ENCODE measurements at places on chromosomes 6 and 20.

DNA sequence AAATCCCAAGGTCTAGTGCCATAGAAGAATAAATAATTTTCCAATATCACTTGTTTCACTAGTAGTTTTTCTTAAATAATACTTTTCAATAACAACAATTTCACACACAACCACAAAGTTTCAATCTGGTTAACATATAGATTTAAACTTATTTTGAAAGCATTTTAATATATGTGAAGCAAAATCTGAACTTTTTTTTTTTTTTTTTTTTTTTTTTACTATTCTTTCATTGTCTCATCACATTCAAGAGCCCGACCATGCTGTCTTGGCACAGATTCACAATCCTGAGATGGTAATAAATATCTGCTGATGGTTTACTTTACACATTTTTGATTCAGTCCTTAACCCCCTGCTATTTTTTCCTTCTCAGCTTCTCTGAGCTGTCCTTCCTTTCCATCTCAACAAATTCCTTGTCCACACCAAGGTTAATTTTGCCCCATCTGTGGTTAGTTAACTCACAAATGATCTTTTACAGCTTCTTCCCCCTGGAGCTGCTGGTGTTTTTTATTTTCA, 262.8 kb downstream of the TMEM242 start:
- DNase-seq: no peak

DNA sequence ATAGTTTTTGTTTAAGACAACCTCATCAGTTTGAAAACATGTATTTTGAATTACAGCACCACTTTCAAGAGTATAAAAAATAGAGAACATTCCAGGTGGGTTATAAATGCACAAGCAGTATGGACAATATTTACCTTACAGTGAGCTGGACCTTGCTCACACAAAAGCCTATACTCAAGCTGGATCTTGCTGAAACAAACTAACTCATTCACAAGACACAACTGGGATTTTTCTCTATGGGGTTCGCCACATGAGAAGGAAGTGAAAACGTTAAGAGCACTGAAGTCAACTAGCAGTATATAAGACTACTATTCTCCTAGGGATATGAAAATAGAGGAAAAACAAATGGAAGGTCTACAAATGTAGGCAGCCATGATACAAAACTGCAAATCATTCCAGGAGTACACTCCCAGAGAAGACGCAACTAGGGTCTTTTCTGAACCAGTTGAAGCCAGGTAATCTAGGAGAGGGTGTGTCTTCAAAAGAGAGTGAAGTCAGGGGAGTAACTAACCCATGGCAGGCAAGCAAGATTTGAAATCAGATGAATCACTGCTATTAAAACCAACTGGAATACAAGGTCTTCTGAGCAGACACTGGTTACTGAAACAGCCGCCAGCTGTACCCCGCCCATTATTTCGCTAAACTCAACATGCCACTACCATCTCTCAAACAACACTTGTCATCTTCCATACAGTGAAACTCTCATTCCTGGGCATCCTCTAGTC, 26.5 kb downstream of the STAU1 start:
- DNase-seq: no peak

- no peak for DNase-seq
These were observed 37.0 kb downstream of the MDFI start for GRCh38 chr6:41675176-41675775.

DNA sequence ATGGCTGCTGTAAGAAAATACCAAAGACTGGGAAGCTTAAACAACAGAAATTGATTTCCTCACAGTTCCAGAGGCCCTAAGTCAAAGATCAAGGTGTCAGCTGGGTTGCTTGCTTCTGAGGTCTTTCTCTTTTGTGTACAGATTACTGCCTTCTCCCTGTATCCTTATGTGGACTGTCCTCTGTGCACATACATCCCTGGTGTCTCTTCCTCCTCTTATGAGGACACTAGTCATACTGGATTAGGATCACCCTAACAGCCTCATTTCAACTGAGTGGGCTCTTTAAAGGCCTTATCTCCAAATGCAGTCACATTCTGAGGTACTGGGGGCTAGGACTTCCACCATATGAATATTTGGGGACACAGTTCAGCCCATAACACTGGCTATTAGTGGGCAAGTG, 130.0 kb upstream of the DTNBP1 start:
- DNase-seq: no peak

DNA sequence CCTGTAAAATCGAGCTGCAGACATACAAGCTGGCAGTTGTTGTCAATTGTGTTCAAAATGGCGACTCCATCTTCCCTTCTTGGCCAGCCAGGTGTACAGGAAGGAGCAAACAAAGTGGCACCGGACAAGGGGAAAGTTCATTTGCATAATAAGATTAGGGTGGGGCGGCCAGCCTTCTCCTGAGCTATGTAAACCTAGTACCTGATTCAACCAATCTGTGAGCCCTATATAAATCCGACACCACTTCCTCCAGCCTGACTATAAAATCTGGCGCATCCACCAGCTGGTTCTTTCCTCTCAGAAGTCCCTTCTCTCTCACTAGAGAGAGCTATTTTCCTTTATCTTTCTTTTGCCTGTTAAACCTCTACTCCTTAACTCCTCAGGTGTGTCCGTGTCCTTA, 8.1 kb upstream of the HBS1L start:
- no peak for DNase-seq

DNA sequence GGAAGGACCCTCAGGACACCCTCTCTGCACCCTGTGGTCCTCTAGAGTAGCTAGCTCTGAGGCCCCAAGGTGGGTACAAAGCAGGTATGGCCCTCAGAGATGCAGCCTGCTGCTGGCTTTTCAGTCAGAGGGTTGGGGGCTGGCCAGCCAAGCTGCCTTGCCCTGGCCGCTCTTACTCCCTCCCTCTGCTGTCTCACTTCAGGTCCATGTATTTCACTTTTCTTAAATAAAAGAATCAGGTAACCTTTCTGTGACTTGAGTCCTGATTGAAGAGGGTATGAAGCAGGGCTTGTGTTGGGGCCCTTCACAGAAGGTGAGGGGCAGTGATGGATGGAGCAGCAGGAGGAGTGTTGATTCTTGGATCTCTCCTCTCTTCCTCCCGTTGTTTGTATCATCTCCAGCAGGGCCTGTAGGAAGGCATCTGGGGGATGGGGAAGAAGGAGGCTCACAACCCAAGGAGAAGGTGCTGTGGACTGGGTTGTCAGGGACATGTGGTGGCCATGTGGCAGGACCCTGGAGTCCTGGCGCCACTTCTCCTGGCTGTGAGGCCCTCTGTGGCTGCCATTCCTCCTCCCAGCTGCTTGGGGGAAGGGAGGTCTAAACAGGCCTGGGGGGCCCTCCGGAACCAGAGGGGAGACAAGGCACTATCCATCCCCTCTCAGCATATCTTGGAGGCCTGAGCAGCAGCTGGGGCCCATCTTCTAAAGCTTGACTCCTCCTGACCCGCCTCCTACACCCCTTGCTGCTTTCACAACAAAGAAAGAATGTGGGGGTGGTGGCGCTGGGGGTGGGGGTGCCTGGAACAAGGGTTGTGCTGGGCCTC, 1.1 kb upstream of the PTK7 start:
- no peak for DNase-seq

DNA sequence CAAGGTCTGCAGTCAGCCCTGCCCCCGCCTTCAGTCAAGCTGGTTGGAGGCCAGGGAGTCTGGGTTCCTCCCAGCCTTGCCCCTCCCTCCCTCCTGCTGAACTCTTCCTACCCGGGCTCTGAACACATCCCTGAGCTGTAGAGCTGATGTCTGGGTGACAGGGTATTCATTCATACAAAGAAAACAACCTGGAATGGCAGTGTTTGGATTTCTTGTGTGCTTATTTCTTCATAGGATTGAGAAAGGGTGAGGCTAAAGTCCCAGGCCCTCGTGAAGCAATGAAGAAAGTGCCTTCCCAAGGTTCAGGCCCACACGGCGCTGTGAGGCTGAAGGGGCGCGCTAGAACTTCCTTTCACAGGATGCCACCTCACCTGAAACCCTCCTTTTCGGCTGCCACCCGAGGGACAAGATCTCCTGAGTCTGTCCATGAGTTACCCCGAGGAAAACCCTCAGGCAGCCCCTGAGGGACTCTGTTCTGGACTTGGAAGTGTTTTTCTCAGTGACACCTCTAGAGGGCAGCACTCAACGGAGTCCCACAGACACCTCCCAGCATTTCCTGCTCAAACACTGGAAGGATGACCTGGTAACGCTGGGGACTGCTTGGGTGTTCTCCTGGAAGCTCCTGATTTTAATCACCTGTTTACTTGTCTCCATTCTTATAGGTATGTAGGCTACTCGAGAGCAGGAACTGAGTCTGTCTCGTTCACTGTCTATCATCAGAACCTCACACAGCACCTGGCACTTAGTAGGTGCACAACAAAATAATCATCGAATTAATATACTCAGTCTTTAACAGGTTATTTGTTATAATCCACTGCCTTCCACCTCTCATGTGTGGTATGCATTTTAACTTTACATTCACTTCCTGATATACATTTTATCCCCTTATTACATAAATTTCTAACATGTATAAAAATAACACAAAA, 11.8 kb upstream of the GSTA1 start:
- DNase-seq: peak; percentile 63

DNA sequence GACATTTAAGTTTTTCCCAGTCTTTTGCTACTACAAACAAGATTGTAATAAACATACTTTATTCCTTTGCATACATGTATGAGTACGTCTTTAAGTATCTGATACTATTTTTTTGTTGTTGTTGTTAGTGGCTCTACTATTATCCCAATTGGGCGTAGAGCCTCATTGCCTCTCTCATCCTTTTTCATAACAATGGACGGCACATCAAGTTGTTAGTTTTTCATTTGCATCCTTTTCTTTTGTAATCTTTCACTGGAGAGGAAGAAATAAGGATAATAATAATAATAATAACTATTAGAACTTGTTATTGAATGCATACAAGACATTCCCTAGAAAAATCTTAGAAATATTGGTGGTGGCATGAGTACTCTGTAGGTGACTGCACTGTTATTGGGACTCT, 23.1 kb downstream of the HS3ST5 start:
- no peak for DNase-seq

- DNase-seq: no peak
These were observed 62.4 kb upstream of the RNF146 start for GRCh38 chr6:127204281-127204680.

DNA sequence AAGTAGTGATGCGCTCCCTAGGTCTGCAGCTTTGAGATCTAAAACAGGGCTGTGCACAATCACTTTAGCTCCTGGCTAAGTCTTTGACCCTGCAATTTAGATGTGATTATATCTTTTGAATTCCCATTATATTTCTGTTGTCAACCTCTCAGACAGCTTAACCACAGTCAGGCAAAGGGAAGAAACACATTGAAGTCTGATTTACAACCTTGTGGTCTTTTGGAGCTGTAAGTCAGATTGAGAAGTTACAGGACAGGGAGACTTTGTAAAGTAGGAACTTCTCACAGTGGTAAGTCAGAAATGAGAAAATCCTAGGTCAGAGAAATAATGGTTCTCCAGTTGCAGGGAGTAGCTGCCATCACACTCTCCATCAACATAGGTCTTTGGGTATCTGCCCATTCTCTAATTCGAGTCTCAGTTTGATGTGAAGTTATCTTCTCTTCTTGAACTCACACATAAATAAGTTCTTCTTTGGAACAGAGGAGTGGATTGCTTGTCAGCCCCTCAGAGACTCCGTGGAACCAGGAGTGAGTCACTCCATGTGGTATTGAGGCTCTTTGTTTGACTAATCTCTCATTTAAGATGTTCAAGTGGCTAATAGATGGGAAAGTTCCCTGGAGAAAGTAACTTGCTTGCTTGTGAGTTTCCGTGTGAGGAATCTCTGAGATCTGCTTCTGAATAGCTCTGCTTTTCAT, 35.0 kb upstream of the SGK1 start:
- peak; percentile 57 for DNase-seq

GRCh38 chr6:82017288-82017687, 230.3 kb downstream of the IBTK start:
- DNase-seq: no peak

- DNase-seq: no peak
These were observed 662.8 kb downstream of the TBC1D32 start for GRCh38 chr6:120671519-120671918.

GRCh38 chr20:49230561-49231133, 11.4 kb downstream of the DDX27 start:
- no peak for DNase-seq

DNA sequence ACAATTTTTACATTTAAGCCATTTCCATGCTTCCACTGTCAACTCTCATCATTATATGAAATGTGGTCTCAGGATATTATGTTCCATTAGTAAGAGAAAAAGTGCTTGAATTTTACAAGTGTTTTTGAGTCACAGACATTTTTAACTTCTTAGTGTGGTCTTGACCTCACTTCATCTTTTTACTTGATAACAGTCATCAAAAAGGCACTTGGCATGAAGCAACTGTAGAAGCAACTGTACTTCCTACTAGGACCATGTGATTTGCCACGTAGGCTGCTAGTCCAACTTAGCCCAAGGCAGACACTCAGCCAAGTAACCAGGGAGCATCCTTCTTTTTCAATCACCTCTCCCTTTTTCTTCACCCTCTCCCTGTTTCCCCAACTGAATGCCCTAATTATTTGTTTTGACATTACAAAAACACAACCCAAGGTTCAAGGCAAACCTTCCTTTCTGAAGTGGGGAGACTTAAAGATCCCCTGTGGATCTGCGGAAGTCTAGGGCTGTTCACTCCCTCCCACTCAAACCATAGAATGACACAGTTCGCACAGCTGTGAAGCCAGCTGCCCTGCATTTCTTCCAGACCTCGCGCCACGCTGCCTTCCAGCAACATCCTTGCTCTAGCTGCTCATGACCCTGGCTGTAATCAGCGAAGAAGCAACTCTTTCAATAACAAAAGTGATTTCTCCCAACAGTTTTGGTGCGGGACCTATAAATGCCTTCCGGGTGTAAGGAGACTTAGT, 45.0 kb downstream of the PHACTR1 start:
- DNase-seq: no peak

DNA sequence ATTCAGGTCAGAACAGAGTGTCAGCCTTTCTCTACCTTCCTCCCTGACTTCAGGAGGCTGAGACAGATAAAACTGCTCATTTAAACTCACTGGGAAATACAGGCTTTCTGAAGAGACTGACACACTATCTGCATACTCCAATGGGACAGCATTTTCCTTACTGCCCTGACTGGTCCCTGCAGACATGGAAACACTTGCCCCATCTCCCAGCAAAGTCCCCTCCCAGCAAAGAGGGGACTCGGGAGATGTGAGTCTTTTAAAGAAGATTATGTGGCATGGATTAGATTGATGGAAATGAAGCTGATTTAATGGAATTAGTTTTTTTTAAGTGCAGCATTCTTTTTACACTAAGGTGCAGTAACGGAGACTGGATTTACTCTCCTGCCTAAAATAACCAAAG, 90.8 kb downstream of the CFAP61 start:
- DNase-seq: no peak

DNA sequence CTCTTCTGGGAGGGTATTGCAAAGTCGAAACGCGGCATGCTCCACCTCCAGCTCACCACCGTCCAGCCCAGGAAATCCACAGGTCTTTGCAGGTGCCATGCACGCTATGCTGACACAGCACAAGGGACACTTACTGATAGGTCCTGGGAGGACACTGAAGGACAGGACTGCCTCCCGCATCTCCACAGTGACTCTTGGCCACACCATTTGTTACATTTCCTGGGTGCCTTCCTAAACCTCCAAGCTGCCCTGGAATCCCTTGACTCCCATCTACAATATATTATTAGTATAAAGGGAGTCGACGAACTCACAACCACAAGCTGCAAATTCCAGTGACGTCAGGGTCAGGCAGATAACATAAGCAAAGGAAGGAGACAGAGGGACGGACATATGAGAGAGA, 106.9 kb downstream of the JPH2 start:
- DNase-seq: no peak

GRCh38 chr6:7169296-7169721, 61.5 kb downstream of the RREB1 start:
- no peak for DNase-seq

- DNase-seq: peak; percentile 14
These were observed 30.2 kb downstream of the ZHX3 start for GRCh38 chr20:41287327-41287726.

GRCh38 chr6:122476131-122476530, 4.5 kb upstream of the SERINC1 start:
- DNase-seq: peak; percentile 11

All from activated CD4-positive, alpha-beta T cell treated with anti-CD3 and anti-CD28 coated beads, Interleukin-2, Interleukin-6, amounts not matched to agents 100 ng/mL and 50 ng/mL, durations not matched to agents 16 hours and 8 hours (primary cell).